ENCODE measurements at places on chromosomes 12 and 14.

DNA sequence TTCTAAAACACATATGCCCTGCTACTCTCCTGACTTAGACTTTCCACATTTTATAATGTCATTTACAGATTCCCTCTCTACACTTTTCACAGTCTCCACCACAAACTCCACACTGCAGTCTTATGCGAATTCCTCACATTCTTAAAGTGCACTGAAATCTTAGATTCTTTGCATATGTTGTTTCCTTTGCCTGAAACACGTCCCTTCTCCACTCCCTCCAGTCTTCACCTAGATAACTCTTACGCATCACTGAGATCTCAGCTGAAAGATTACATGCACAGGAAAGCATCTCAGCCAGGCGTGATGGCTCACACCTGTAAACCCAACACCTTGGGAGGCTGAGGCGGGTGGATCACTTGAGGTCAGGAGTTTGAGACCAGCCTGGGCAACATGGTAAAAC, 3.8 kb upstream of the ARHGAP9 start:
- no peak for DNase-seq

GRCh38 chr14:98579140-98579539, 692.9 kb downstream of the BCL11B start:
- DNase-seq, result no peak

- DNase-seq, result peak; percentile 83
Measured at GRCh38 chr14:105489542-105490266, 1.3 kb upstream of the TEDC1 start.

DNA sequence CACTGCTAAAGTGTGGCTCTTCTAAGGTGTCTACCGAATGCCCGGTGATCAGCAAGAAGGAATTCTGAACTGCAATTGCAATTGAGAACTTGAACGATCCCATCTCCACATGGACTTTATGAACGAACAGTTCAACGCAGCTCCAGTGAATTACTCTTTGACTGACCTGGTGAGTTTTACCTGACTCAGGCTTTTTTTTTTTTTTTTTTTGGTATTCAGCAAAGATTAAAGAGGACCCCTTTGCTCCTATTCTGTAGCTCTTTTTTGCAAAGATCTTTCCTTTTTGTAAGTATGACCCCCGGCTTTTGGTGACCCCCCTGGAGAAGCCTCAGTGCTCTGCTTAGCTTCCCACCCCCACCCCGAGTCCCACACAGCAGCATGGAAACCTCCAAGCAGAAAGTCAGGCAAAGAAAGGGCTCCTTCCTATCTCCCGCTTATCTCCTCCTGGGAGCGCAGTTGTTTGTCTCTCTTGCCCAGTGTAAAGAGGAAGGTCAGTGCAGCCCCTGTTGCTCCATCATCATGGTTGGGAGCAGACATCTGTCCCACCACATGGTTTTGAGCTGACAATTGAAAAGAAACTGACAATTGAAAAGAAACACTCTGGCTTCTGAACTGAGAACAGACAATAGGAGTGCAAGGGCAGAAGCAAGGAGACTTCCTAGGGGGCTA, 72.1 kb upstream of the DIO3 start:
- DNase-seq, result no peak

DNA sequence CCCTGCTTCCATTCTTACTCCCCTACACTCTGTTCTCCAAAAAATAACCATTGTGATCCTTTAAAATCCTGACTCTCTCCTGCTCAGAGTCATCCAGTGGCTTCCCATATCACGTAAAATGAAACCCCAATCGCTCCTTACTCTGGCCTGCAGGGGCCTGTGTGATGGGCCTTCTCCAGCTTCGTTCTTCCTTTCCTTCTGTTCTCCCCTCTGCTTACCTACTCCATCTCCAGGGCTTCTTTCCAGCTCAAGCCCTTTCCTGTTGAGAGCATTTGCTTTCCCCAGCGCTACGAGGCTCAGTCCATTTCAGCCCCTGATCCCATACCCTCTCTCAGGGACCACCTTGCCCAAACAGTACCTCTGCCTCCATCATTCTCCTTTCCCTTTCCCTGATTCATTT, 144.4 kb upstream of the ARHGAP5 start:
- DNase-seq, result no peak

Measured in hematopoietic multipotent progenitor cell treated with erythropoietin and hydrocortisone succinate and interleukin-3 and kit ligand, for 8 days (in vitro differentiated cells).